ENCODE measurements at places on chromosomes 13 and 19.
A peak's percentile ranks its signal among the peaks of the same experiment; 100 is the strongest.

- no peak for DNase-seq
Measured at GRCh38 chr13:97202761-97203160, 19.4 kb upstream of the MBNL2 start.

- no peak for DNase-seq
Measured at GRCh38 chr13:86003029-86003428, 203.8 kb upstream of the SLITRK6 start.

DNA sequence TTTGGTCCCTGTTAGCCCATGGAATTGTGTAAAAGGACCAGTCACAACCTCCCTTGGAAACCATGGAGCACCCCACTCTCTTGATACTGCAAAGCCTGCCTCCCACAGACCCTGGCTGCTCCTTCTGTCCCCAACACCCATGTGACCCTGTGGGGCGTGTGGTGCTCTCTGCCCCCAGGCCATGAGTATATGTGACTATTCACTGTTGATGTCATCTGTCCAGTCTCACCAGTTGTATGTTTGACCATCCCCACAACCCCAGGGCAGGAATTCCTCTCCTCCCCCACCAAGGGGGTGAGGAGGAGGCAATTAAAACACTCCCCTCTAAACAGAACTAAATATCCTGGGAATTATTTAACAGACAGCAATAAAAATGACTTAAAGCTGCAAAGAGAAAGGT lies 35.2 kb downstream of the KCTD15 start:
- no peak for DNase-seq

DNA sequence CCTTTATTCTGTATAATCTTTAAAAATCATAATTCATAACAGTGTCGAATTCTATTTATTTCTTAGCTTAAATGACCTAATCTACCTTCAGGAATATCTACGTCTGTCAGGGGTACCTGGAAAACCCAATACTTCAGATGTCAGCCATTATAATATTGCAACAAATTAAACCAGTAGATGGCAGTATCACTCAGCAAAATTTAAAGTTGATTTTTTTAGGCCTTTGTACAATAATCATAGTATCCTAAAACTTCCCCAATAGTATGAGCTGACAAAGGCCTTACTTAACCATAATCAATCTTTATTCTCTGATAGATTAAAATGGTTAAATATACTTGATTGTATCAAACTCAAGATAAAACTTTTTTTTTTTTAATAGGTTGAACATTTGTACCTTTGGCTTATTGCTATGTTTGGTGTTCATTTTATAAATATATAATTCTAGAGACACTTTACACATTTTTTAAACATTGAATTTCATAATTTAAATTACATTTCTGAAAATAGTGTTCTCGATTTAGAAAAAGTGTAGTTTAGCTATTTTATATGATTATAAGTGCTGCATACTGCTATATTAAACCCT lies 830.2 kb upstream of the SPRY2 start:
- DNase-seq = peak; percentile 69

- no peak for DNase-seq
Measured at GRCh38 chr19:31132753-31133110, 216.5 kb downstream of the TSHZ3 start.

- DNase-seq = no peak
Measured at GRCh38 chr19:22735911-22736645, 47.9 kb downstream of the ZNF99 start.

DNA sequence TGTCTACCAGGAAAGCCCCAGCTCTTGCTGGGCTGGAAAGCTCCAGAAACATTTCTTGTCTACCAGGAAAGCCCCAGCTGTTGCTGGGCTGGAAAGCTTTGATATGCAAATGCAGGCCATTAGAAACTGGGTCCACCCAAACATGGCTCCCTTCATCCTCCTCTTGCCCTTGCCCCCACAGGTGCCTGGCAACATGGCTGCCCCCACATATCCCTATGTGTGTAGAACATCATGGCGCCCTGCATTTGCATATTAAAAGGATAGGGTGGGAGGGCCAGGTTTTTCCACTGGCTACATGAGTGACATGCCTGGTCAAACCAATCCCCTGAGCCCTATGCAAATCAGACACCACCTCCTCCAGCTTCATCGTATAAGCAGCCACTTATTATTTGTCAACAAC lies 455.4 kb upstream of the ARGLU1 start:
- no peak for DNase-seq

DNA sequence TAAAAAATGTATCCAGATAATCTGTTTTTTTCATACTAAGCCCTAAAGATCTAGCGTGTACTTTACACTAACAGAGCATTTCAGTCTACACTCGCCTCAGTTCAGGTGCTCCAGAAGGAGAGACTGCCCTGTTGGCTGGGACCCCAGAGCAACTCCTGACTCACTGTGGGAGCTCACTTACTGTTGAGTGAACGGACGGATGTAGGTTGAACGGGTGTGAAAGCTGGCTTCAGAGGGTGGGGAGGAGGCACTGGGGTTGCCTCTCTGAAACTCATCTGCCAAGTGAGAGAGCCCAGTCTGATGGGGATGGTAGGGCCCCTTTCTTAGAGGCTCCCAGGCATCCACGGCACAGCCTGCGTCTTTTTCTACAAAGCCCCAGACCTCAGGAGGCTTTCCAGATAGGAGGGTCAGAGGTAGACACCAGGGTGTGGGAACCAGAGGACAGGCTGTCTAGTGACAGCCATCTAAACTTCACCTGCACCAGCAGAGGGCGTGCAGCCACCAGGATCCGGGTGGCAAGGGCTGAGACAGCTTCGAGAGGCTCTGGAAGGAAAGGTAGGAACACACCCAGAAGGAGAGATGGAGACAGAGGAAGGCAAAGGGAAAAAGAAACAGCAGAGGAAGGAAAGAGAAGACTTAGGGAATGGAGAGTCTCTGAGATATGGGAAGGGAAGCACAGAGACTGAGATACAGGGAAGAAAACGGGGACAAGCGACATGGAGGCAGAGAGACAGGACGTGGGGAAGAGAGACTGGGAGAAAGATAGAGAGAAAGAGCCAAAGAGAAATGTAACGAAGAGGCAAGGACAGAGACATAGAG lies 3.7 kb downstream of the KASH5 start:
- peak; percentile 95 for DNase-seq

DNA sequence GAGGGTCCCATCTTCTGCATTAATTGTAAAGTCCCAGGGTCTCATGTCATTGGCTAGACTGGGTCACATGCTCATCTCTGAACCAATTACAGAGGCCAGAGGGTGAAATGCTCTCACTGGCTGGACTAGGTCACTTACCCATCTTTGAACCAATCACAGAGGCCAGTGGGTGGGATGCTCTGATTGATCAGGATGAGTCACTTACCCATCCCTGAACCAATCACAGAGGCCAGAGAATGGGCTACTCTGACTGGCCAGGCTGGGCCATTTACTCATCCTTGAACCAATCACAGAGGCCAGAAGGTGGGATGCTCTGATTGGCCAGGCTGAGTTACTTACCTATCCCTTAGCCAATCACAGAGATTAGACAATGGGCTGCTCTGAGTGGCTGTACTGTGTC lies 5.3 kb downstream of the MISP start:
- DNase-seq = peak; percentile 93

- no peak for DNase-seq
Measured at GRCh38 chr13:35763782-35764123, 287.3 kb upstream of the MAB21L1 start.

DNA sequence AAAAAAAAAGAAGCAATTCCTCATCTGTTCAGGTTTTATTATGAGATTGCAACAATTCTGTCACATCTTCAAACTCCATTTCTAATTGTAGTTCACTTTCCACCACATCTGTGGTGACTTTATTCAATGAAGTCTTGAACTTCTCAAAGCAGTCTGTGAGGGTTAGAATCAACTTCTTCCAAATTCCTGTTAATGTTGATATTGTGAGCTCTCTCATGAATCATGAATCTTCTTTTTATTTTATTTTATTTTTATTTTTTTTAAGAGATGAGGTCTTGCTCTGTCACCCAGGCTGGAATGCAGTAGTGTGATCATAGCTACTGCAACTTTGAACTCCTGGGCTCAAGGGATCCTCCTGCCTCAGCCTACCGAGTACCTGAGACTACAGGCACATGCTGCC lies 19.6 kb downstream of the ARHGAP35 start:
- no peak for DNase-seq

DNA sequence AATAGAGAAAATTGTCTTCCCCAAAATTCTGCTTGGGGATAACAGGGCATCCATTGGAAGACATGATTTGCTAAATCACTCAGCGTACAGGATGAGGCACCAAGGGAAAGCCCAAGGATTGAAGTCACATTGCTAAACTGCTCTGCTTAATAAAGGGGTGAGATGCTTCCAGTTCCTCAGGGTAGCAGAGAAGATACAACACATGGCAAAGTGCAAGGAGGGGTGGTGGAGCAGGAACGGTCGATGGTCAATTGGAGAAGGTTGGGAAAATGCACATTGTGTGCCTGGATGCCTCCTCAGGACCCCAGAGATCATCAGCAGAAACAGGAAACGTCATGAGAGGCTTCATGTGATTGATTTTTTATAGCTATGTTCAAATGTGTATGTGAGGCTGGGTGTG lies 116.3 kb upstream of the SOX1 start:
- no peak for DNase-seq

- no peak for DNase-seq
Measured at GRCh38 chr19:4695224-4695731, 25.1 kb upstream of the MYDGF start.

DNA sequence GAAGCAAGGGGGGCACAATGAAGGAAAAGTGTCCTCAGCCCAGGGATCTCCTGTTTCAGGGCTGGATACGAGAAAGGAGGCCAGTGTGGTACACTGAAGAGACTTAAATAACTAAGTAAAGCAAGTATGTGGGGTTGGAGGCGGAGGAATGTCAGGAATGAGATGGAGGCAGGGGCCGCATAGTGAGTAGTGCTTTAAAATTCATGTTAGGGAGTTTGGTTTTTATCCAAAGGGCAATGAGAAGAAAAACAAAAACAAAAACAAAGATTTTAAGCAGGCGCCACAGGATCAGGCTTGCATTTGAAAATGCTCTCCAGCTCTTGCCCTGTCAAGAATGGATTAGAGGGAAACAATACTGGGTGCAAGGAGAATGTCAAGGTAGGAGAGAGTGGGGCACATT lies 273.4 kb downstream of the DCLK1 start:
- no peak for DNase-seq

DNA sequence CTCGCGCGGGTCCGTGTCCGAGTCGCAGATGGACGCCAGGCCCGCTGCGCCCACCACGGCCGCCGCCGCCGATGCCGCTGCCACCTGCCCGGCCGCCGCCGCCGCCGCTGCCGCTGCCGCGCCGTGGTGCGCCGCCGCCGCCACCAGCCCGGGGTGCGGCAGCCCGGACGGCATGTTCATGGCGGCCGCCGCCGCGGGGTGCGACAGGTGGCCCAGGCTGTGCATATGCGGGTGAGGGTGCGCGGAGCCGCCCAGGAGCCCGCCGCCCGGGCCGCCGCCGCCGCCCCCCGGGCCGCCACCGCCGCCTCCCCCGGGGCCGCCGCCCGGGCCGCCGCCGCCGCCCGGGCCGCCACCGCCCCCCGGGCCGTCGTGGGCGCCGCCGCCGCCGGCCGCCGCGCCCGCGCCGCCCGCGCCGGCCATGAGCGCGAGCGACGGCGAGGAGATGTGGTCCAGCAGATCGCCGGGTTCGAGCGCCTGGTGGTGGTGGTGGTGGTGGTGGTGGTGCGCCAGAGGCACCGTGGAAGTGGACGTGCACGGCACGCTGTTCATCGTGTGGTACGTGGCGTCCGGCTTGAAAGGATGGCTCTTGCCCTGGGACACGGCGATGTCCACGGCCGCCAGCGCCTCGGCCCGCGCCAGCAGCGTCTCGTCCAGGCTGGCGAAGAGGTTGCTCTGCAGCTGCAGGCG lies 1.3 kb downstream of the POU4F1 start:
- no peak for DNase-seq

DNA sequence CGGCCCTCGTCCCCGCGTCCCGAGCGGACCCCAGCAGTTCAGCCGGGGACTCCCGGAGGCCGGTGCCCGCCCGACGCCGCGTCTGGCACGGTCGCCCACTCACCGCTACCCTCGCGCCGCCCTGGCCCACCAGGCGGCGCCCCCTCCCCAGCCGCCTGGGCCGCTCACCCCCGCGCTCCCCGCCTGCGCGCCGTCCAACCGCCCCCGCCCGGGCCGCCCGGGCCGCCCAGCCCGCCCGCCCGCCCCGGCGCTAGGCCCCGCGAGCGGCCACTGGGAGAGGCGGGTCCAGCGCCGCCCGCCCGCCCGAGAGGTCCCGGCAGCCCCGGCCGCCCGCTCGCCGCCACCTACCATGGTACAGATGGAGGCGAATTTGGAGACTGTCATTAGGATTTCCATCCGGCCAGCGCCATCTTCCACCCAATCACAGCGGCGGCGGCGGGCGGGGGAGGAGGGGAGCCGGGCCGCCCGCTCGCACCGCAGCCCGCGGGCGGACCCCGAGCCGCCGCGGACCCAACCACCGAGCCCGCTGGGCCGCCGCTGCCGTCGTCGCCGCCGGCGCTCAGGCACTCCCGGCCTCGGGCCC lies at the start of gene USP12:
Gene USP12 (minus strand): TSS at position 568 of the 583 bp plus-strand sequence. CDS start 172 bp downstream, at position 396.
- no peak for DNase-seq

DNA sequence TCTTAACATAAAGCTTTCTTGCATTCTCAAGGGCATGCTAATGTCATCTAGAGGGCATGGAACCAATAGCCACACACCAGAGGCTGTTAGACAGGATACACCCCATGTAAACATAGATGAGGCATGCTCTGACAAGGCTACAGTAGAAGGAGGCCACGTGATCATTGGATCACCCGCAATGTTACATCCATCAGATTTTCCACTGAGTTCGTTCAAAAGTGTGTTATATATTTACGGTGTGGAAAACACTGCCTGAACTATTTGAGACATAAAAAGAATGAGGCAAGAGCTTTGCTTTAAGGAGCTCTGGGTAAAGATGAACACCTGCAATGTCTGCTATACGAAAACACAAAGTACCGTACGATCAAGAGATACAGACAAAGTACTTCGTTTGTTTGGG lies 817.5 kb upstream of the SLC10A2 start:
- DNase-seq = no peak

DNA sequence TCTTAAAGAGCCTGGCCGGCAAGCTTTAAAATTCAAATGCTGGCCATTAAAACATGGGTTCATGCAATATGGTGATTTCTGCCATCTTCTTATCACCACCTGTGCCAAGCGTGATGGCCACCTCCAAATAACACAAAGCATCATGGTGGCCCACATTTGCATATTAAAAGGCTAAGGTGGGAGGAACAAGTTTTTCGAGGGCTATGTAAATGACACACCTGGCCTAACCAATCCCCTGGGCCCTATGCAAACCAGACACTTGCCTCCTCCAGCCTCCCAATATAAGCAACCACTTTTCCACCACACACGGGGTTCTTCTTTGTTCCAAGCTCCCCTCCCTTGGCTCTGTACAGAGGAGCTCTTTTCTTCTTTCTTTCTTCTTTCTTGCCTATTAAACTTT lies 14.4 kb downstream of the LILRB4 start:
- DNase-seq = peak; percentile 61

DNA sequence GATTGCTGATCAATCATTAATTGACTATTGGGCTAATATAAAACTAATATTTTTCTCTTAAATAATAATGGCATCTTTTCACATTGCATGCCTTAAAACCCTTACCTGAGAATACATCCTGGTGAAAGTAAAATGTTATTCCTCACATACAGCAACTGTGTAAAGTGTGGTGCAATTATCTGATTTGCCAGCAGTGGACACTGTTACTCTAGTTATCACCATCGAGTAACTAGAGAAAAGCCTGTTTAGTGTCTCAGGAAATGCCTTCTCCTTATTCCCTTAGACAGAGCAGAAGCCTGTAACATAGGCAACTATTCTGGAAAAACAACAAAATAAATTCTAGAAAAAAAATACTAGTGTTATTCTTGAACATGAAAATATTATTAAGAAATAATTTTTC lies 459.8 kb downstream of the FGF14 start:
- peak; percentile 80 for DNase-seq

- no peak for DNase-seq
Measured at GRCh38 chr13:52421216-52421615, 15.2 kb upstream of the THSD1 start.

Measured in Karpas-422 (cell line).